CD4-positive, alpha-beta T cell treated with Interleukin-2 at 100 ng/mL for 4 hours (primary cell): ENCODE measurements at places on chromosomes 1 and 21.

- no peak for DNase-seq
These were observed 141.0 kb upstream of the HP1BP3 start for GRCh38 chr1:20928146-20928545.

DNA sequence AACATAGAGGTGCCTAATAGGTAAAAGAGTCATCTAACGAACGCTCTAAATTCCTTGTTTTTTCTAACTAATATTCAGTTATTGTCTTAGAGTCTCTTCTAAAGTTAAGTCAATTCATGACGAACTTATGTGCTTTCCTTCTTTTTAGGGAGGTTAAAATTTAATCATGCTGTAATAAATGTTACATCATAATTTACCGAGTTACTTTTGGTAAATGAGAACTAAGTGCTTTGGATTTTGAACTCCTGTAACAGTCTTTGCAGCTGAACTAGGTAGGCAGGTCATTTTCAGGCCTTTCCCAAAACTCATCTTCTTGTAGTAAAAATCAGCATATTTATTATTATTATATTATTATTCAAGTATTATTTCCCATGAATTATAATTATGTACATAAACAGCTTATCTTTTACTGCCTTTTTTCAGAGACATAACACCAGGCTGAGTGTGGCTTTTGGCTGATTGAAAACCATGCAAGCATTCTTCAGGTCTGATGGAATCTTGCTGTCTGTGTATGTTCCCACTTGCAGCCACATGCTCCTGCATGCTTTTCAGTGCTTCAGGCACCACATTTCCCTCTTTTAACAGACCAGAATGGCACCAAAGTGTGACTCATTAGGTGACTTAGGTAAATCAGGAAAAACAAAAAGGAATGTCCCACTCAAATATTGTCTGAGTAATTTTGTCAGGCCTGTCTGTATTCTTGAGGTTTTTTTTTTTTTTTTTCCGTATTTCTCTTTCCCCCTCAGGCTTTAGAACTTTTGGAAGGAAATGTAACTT is 81.0 kb upstream of the CD55 start:
- DNase-seq = no peak

DNA sequence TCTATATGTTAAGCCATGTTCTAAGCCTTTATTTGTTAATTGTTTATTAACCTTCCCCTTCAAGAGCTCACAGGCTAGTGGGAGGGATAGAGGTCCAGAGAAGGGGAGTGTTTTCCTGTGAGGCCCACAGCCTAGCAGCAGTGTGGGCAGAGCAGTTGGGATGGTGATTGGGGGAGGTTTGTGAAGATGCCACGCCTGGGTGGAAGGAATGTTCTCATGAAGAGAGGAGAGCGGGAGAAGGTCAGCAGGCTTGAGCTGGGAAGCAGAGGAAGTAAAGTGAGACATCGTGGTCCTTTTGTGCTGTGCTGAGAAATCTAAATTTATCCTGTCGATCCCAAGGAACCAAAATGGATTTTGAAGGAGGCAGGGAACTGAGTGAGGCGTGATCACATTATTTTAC is 42.6 kb downstream of the TRAPPC10 start:
- DNase-seq = no peak

DNA sequence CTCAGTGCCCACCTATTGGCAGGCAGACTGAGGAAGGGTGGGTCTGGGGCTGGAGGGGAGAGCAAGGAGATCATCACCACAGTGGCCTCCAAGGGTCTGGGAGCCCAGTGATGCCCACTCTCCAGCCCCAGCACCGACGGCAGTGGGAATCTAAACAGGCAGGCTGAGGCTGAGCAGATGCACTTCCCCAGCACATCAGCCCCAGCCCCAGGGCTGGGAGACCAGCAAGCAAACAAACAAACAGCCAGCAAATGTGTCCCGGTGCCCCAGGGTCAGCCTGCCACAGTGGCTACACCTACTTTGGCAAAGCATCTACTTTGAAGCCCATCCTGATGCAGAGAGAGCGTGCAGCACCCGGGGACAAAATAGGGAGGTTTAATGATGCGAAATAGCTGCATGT is 216.3 kb upstream of the ZC3H12A start:
- no peak for DNase-seq

GRCh38 chr21:42757422-42757821 is 104.0 kb downstream of the PDE9A start:
- no peak for DNase-seq

DNA sequence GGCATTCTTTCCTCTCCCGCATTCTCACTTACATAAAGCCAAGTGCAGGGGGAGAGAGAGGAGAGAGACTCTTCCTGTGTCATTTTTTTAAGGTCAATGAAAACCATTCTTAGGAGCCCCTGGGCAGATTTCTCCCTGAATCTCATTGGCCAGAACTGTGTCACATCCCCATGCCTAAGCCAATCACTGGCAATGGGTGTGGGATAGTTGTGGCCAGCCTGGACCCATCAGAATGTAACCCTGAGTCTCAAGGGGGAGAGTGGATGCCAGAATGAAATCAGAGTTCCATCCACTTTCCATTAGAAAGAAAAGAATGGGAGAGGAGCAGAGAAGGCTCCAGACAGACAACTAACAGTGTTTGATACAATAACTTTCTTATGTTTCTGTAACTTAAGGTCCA is 31.2 kb upstream of the COQ8A start:
- DNase-seq = no peak
